Thyroid gland (tissue), 4 donors: ENCODE measurements at places on chromosomes 4 and X.

- DNase-seq = no peak
These were observed 179.3 kb upstream of the MBNL3 start for GRCh38 chrX:132668178-132668577.

GRCh38 chr4:120843849-120844527 is 78.5 kb downstream of the PRDM5 start:
- peak; percentile 7 for DNase-seq

GRCh38 chr4:244471-244870 is 60.8 kb downstream of the ZNF732 start:
- DNase-seq = peak; percentile 40

DNA sequence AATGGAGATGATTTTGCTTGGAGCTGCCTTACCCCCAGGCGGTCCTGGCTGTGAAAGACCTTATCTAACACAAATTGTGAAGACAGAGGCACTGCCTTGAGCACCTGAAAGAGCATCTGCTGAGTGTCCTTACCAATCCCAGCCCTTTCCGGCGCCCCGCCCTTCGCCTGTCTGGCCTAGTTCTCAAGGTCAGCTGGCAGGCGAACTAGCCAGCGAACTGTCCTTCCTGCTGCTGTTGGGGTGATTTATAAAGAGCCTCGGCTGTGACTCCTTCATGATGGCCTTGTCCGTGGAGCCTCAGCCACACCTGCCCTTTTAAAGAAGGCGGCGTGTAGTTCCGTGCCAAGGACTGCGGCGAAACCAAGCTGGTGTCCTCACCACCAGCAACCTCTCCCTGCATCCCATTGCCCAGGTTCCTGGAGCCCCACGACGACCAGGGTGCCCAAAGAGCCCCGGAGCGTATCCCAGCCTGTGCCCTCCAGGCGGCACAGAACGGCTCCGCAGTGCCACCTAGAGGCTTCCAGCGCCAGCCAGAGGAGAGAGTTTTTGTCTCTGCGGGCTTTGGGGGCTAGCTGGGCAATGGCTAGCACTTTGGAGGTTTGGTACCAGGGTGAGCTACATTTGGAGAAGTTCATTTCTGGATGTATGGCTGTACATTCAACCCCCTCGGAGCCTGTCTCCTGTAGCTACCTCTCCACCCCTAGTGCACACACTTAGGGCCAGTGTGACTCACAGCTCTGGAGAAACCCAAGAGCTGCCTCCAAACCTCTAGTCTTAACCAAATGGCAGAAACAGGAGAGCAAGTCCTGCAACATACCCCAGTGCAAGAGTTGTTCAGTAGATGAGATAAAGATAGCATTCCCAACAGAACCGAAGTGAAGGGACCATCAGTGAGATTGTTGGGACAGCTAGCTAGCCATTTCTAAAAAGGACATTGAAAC is 36.8 kb upstream of the VMA21 start:
- peak; percentile 34 for DNase-seq

DNA sequence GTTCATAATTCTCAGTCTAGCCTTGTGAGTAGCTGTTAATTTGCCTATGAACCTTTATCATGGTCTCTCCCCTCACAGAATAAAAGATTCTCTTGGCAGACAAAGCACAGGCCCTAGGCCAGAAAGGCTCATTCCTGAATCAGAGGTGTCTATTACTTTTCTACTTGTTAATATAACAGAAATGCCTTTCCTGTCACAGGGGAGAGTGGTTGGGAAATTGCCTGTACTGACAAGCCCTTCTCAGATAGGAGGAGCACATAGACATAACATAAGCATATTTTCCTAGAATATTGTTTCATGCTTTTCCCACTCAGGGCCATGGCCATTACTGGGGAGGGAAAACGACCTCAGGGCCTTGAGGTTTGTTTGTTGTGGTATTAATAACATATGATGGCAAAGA is 308.3 kb downstream of the BMPR1B start:
- DNase-seq = no peak

- no peak for DNase-seq
These were observed 75.2 kb downstream of the IL1RAPL2 start for GRCh38 chrX:104641176-104641575.

GRCh38 chr4:156962528-156962974 is 9.0 kb downstream of the PDGFC start:
- DNase-seq = no peak

GRCh38 chr4:115489279-115489678 is 375.9 kb upstream of the NDST4 start:
- peak; percentile 53 for DNase-seq

- DNase-seq = no peak
These were observed 45.7 kb downstream of the MANBA start for GRCh38 chr4:102715057-102715456.

- no peak for DNase-seq
These were observed 4.6 kb downstream of the PCDH19 start for GRCh38 chrX:100405424-100405823.

DNA sequence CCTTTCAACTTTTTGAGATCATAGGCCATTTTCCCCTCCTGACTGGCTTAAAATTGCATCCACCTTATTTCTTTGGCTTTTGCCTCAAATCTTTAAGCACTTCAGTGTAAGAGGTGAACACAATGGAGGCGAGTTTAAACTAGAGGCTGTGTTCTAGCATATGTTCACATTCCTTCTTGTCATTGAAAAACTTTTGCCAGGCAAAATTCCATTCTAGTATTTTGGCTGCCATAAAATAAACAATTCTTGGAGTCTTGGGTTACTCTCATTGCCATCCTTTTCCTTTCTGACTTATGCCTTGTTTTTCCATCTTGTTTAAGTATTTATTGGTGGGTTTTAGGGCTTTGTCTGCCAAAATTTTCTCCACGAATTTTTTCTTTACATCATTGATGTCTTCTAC is 137.3 kb upstream of the ANXA10 start:
- DNase-seq = no peak

DNA sequence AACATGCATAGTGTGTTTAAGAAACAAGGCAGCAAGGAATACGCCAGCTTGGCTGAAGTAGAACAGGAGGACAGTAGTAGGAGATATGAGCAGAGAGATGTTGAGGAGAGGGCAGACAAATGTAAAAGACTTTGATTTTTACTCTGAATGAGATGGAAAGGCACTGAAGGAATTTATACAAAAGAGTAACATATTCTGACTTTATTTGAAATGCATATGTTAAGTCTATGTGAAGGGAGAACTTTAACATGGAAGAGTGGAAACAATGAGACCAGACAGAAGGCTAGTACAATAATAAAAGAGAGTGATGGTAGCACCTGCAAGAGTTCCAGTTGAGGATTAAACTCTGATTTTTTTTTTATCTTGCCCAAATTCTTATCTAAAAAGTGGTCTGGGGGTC is 176.2 kb upstream of the CENPE start:
- DNase-seq = no peak

GRCh38 chr4:109209647-109210046 is 92.8 kb downstream of the COL25A1 start:
- DNase-seq = no peak

- DNase-seq = no peak
These were observed 13.8 kb downstream of the CENPC start for GRCh38 chr4:67531379-67531962.

- DNase-seq = peak; percentile 12
These were observed 4.0 kb downstream of the PRPS1 start for GRCh38 chrX:107632346-107632745.

DNA sequence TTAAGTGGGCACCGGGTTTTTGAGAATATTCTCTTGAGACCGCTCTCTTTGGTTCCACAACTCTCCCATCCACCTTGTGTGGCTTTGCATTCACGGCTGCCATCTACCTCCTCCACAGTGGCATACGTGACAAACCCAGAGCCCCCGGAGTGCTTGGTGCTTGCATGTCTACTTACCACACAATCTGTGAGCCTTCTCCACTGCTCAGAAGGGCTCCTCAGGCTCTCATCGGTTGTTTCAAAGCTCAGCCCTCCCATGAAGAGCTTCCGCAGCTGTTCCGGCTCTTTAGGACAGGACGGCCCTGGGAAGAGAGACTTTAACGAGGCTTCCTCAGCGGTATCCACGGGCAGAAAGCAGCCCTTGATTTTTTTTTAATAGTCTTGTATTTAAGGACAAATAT is 167.6 kb upstream of the ANK2 start:
- DNase-seq = no peak

GRCh38 chrX:43741843-43742573 is 85.9 kb downstream of the MAOA start:
- DNase-seq = peak; percentile 42

GRCh38 chr4:25160714-25161592 is 704 bp upstream of the SEPSECS start:
- DNase-seq = no peak

DNA sequence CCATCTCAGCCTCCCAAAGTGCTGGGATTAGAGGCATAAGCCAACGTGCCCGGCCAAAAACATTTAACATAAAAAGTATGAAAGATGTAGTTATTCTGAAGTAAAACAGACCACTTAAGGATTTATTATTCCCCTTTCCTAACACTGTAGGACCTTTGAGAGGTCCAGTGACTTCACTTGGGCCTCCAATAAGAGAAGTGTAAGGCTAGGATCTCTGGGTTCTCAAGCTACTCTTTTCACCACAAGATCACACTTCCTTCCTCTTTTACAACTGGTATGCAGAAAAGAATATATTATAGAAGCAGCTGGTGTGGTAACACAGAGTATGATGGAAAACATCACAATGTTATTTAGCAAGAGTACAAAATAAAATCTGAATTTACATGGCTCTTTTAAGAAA is 30.2 kb upstream of the CCNG2 start:
- DNase-seq = no peak

DNA sequence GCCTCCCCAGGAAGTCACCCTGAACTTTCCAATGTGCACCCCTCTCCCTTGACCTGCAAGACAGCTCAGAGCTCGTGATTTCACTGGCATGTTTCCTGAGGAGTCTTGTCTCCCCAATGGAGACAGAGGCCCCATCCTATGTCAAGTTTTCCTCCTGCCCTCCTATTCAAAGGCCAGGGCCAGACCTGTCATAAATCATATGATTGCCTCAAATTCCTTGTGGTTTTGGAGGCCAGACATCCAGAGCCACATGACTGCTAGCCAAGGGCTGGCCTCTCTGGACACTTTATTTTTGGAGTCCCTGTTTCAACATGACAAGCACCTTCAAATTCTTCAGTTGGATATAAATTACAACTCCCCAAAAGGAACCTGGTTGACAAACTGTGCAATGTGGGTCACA is 76.0 kb upstream of the TFDP3 start:
- DNase-seq = no peak

- DNase-seq = no peak
These were observed 32.0 kb downstream of the LIMCH1 start for GRCh38 chr4:41569961-41570360.

GRCh38 chrX:132758759-132759158 is 199.7 kb downstream of the HS6ST2 start:
- no peak for DNase-seq

DNA sequence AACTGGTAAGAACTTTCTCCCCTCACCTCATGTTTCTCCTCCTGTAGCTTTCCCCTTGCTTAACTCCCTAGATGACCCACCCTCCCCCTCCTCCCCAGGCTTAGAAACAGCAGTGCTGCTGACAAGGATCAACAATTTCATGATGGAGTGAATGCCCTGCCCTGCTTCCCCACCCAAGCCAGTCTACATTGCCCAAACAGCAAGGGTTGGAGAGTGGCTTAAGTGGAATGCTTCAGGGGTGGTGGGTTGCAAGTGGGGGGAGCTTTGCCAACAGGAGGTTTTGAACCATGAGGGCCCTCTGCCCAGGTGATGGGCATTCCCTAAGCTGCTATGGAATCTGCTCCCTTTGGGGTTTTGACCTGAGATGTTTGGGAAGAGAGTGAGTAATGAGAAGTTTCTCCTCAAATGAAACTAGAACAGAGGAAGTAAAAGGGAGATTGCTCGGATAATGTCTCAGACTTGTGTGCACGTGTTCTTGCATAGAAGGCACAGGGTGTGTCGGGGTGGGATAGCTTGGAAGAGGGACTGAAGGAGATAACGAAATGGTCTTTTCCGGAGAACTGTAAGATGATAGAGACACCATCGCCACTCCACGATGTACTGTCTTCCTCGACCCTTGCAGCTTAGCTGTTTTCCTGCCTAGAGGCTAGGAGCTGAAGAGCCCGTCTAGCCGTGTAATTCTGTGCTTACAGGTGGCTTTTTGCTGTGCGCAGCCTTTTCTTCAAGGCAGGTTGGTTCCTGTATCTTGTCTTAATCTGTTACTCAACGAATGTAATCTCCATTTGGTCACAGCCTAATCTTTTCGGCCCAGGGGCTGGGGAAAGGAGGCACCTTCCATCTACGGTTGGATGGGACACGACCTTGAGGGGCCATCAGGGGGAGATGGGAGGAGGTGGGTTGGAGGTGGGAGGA is 10.1 kb downstream of the GDPD2 start:
- no peak for DNase-seq

GRCh38 chr4:529563-529962 is 30.6 kb downstream of the PIGG start:
- DNase-seq = no peak

DNA sequence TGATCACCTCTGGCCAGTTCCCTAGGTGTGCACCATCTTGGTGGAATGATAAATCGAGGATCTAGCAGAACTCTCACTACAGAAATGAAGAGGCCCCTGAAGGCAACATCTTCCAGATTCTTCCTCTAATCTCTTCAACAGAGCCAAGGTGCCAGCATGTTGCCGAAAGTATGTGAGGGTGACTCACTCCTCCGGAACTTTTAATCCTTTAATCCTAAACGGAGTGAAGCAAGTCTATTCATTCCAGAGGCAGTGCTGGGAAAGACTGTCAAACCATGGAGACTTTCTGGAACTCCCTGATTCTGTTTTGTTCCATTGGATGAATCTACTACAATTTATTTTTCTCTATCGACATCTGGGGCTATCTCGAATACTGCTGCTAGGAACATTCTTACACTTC is 68.7 kb downstream of the SUPT20HL2 start:
- no peak for DNase-seq

DNA sequence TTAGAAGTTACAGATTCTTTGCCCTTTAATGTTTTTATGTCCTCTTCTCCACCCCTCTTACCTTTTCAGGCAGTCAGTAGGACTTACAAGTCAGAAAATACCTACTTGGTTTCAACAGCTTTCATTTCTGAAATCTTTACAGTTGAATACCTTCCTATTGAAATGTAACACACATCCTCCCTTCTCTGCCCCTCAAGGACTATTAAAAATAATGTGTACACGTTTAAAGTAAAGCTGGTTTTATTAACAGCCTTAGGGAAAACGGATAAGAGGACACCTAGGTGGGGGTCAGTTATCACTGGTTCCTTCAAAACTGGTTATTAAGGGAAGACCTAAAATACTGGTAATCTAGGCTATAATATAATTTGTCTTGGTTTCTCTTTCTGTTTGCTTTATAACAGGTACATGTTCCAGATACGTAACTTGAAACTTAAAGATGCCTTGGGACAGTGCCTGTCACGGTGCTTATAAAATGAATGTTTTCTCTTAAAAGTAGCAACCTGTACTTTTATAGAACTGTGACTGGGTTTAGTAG is 1.8 kb downstream of the CCSER1 start:
- no peak for DNase-seq

GRCh38 chr4:117550085-117550484 is 464.7 kb upstream of the TRAM1L1 start:
- no peak for DNase-seq

DNA sequence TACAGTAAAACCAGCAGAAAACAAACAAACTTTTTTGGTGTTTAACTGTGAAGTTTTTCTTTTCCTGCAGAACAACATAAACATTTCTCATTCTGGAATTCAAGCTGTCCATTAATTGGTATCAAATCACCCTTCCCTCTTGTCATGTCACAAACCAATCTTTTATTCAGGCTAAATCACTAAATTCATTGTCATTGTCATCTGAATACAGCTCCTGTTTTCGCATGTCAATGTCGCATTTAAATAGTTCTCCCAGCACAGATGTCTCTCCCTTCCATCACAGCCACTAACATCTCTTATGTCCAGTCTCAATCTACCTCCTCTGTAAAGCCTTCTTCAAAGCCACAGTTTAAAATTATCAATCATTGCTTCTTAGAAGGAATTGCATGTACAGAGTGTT is 192.1 kb upstream of the PCDH10 start:
- no peak for DNase-seq
